ENCODE measurements at places on chromosomes 5 and 9.

DNA sequence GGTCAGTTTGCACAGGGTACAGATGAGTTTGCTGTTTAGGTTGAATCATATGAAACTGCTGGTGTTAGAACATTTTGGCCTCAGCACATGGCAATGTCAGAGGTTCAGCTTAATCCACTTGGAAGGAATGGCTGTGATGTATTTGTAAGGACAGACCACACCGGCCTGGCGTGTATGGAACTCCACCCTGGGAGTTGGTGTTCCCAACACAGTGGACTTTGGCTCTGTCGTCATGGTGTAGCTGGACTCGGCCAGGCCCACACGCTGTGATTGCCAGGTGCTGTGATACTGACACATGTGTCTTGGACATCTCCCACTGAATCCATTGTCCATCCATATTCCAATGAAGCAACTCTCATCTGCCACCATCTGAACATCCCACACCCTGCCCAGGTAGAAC is 90.3 kb downstream of the ZNF618 start:
- no peak for DNase-seq

- peak; percentile 36 for DNase-seq
Measured at GRCh38 chr5:113171520-113171919, 194.9 kb downstream of the DCP2 start.

DNA sequence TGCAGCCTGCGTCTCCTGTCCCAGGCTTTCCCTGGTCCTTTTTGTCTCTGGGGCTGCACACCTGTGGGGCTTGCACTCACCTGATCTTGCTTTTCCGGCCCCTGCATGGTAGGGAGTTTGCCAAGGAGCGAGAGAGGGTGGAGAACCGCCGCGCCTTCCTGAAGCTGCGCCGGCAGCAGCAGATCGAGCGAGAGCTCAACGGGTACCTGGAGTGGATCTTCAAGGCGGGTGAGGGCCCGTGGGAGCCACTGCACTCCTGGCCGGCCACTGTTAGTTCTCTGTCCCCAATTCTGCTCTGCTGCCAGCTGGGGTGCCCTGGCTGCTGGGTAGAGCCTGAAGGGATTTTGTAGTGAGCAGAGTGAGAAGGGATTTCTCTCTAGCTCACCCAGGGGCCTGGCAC is 78.0 kb downstream of the CACNA1B start:
- no peak for DNase-seq

DNA sequence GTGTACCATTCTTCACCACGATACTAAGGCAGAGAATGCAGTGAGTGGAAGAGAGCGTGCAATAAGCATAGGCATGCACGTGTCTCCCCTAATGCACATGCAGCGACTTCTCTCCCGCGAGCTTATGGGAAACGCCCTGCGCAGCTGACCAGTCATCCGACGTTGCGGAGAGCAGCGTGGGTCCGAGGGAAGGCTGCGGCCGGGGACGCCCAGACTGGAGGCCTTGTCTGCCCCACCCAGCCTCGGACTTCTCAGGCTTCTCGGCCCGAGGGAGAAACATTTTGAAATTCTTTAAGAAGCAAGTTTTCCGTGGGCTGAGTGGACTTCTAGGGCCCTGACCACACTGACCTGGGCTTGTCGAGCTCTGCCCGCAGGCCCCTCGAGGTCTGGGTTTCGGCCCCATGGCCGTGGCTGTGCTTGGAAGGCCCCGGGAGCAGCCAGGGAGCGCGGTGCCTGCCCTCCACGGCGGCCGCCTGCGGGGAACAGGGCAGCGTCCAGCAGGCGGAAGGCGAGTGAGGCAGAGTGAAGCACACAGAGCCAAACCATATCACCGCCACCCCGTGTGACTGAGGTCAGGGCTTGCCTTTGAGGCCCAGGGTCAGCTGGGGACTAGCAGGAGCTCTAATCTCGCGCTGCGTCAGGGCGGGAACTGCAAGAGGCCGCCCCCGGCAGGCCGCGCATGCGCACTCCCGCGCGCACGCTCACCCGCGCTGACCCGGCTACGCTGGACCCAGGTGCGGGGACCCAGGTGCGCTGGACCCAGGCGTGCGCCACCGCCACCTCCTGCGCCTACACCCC is 60.0 kb upstream of the IRX1 start:
- no peak for DNase-seq

DNA sequence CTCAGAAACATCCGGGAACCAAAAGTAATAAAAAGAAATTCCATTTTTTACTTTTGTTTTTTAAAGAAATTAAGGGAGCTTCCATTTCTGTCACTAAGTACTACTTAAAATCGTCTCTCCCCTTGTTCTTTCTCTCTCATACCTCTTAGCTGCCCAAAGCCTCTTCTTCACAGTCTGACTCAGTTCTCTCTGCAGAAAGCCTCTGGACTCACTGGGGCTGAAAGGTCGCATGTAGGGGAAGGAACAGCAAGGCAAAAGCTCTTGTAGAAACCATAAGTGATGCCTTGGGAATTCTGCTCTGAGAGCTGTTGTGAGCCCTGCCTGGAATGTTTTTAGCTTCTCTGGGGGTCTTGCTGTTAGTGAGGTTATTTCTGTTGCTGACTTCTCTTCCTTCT is 100.8 kb upstream of the RANBP3L start:
- no peak for DNase-seq

DNA sequence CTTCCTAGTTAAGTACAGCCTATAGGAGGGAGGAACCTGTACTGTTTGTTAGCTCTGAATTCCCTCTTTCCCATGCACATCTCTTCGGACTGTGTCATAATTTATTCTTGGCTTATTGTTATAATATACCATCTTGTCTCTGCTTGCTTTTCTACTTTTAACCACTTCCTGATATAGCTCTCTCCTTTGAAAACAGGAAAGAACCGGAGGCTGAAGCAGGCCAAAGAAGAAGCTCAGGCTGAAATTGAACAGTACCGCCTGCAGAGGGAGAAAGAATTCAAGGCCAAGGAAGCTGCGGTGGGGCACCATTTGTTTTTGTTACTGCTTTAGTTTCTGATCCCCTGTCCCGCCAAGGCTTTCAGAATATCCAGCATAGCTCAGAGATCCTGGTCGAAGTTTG is 4.8 kb downstream of the ATP6V1G1 start:
- no peak for DNase-seq

DNA sequence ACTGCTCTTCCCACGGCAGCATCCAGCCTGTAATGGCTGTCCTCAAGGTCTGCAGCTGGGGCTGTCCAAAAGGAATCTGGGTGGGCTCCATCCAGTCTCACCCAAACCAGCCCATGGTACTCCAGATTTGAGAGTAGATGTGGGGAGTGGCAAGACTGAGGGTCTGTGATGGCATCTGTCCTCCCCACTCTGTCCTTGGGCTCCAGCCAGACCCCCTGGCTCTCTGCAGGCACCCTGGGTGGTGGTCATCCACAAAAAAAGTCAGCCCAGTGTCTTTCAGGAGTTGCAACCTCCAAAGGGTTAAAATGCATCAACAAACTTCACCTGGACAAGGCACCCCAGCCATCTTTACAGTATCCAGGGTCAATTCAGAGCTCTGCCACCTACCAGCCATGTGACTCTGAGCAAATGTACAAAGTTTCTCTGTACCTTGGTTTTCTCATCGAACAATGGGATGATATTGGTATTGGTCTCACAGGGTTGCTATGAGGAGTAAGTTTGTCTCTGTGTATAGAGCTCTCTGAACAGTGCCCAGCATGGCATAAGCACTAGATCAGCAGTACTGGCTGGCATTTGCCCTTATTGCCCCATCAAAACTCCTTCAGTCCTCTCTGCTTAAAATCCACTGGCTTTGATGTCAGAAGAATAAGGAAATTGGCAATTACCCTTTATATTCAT is 7.3 kb upstream of the S1PR3 start:
- DNase-seq: no peak

GRCh38 chr5:158170060-158170459 is 311.1 kb upstream of the CLINT1 start:
- no peak for DNase-seq

DNA sequence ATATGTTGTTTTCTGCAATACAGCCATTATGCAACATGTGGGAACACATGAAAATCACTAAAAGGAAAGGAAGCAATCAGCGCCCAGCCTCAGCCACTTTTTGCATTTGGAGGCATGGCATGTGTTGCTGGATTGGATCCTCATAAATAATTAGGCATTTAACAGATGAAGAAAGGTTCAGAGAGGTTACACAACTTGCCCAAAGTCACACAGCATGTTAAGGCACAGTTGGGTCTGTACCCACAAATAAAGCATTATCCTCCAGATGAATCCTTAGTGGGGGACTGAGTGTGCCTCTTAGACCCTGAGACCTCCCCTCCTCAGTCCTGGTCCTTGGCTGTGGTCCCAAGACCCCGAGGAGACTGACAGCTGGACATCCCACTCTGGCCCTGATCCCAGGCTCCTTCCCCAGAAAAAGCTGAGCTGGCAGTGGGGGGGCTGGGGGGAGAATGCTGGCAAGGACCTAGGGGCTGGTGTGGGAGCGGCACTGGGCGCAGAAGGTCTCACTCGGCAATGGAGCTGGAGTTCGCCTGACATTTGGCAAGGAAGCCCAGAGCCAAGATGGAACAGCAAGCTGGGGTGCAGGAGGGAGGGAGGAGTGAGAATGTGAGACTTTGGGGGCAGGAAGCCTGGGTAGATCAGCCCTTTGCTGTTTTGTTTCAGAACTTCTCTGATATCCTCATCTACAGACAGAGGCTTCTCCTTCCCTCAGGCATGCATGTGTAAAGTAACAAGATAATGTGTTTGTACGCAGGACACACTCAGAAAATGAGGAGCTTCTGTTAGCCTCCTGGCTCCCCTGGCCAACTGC is 6.9 kb upstream of the AKNA start:
- no peak for DNase-seq

GRCh38 chr5:133526368-133526767 is 86.0 kb downstream of the FSTL4 start:
- no peak for DNase-seq

DNA sequence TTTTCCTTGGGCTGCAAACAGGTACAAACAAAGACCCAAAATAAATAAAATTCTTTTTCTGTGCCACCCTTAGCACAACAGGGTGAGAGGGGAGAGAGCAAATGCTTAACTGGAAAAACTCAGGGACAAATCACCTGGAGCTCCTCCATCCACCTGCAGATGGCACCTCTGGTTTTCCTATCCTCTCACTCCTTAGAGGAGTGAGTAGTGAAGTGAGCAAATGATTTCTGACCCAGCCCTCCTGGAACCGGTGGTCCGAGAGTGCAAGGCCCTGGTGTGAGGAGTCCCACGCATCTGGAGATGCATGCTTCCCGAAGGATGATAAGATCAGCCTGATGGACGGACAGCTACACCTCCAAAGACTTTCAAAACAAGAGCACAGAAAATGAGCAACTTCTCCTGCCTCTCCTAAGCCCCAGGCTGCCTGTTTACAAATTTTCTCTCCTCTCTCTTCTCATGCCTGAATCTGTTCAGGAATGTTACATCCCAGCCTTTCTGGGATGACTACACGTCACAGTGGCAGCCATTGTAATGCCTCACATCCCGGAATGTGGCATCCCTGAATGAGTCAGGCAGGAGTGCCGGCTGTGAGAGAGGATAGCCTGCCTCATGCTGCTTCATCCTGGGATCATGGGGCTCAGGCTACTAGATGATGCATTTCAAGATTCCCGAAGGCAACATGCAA is 86.4 kb downstream of the ADRB2 start:
- DNase-seq: no peak

GRCh38 chr5:138685193-138685745 is 68.0 kb upstream of the CTNNA1 start:
- no peak for DNase-seq

- no peak for DNase-seq
Measured at GRCh38 chr5:154590093-154590724, 112.2 kb upstream of the HAND1 start.

- DNase-seq: no peak
Measured at GRCh38 chr5:156883316-156883875, 33.3 kb downstream of the PPP1R2B start.

DNA sequence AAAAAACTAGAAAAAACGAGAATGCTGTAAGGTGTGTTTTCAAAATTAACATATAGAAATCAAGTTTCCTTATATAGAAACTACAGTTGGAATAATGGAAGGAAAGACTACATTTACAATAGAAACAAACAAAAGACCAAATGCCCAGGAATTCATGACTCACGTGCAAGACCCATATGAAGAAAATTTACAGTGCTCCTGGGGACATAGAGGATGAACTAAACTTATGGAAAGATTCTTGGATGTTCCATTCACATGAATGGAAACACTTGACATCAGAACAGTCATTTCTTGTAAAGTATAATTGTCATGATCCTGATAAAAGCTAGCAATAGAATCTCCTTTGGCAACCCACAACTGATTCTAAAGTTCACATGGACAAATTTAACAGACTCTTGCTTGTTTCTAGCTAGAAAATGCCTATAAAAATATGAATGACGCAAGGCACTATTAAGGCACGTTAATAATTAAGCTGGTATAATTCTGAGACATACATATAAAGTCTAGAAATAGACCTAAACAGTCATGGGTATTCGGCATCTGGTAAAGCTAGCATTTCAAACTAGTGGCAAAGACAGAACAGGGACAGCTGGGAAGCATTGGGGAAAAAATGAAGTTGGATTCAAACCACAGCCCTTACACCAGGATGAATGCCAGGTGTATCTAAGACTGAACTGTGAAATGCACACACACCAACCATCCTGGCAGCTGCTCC is 5.1 kb upstream of the ZFP62 start:
- DNase-seq: no peak

DNA sequence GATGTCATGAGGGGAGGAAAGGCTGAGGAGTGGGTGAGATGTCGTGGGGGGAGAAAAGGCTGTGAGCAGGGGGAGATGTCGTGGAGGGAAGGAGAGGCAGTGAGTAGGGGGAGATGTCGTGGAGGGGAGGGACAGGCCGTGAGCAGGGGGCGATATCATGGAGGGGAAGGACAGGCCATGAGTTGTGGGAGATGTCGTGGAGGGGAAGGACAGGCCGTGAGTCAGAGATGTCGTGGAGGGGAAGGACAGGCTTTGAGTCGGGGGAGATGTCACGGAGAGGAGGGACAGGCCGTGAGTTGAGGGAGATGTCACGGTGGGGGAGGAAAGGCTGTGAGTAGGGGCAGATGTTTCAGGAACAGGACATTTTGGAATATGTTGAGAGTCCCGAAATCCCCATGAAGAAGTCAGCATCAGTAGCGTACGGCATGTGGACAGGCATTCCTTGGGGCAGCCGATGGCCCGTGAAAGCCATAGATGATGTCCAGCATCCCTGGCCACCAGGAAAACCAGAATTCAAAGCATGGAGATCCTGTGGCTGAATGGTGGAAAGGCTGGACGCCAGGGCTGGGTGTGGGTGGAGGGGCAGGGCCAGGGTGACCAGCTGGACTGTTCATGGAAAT is 8.3 kb upstream of the SLC6A19 start:
- no peak for DNase-seq

DNA sequence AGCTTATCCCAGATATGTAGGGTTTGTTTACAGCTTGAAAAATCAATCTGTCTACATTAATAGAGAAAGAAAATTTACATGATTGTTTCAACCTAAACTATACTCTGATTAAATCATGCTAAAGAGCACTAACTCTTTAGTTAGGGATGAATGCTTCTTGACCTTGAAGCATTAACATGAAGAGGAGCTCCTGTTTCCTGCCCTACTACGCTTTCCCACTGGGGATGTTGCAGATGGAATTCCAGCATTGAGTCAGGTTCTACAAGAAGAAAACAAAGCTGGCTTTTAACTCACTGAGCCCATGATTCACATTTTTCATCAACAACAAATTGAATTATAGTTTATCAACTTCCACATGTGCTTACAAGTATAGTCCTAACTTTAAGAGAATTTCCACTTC is 471.3 kb downstream of the TMEM232 start:
- no peak for DNase-seq

Measured in SK-N-DZ (cell line).